Inflammatory macrophage (primary cell): ENCODE measurements at places on chromosomes 2 and 18.
A peak's percentile ranks its signal among the peaks of the same experiment; 100 is the strongest.

GRCh38 chr2:235618039-235618438 is 124.2 kb downstream of the AGAP1 start:
- DNase-seq, result no peak

- peak; percentile 63 for DNase-seq
Observed at GRCh38 chr18:80157708-80158343, 48.8 kb downstream of the ADNP2 start.

DNA sequence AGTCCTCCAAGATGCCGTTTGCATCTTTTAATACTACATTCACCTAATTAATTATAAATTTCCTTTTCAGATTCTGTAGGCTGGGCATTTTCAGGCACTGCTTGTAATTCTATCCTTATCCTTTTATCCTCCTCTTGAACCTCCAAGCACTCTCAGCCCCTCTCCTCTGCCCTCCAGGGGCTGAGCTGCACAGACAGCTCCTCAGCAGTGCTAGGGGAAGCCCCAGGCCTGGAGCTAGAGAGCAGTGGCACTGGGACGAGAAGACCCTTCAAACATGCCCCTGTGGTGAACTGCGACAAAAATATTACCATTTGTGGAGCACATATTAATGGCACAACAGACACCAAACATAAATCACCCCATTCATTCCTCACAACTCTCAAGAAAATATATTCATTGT is 32.9 kb downstream of the CFAP210 start:
- no peak for DNase-seq

GRCh38 chr2:132374551-132374950 is 42.1 kb upstream of the GPR39 start:
- DNase-seq, result no peak

GRCh38 chr18:31783059-31783458 is 22.4 kb upstream of the SLC25A52 start:
- DNase-seq, result no peak

- no peak for DNase-seq
Observed at GRCh38 chr2:126882736-126883665, 15.7 kb upstream of the TEX51 start.

DNA sequence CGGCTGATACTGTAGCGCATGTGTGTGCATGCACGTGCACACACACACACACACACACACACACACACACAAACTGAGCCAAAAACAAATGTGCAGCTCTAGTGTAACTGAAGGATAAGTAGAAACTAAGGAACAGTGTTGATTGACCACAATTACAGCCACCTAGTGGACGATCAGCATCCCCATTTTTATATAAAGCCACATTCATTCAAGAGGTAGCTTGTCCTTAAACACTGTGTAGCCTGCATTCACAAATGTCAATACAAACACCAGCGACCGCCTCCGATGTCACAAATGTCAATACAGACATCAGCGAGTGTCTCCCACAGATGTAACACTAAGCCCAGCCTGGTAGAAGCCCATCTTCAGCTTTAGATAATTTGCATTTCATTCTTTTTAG is 167.4 kb downstream of the PTGR3 start:
- DNase-seq, result peak; percentile 10

DNA sequence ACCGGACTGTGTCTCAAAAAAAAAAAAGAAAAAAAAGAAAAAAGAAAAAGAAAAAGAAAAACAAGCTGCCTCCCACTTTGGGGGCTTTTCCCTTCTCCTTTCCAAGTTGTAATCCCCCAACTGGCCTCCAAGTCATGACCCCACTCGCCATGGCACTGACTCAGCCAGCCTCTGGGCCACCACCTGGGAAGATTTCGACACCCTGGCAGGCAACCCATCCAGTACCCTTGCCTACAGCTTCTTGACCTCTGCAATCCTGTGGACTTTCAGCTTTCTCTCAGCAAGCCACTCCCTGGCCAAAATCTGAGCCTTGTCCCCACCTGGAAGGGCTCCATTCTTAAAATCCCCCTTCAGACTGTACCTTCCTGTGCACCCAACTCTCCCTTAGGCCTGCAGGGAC is 22.3 kb upstream of the FOSL2 start:
- DNase-seq, result no peak

- DNase-seq, result no peak
Observed at GRCh38 chr2:128306081-128306930, 12.4 kb downstream of the HS6ST1 start.

DNA sequence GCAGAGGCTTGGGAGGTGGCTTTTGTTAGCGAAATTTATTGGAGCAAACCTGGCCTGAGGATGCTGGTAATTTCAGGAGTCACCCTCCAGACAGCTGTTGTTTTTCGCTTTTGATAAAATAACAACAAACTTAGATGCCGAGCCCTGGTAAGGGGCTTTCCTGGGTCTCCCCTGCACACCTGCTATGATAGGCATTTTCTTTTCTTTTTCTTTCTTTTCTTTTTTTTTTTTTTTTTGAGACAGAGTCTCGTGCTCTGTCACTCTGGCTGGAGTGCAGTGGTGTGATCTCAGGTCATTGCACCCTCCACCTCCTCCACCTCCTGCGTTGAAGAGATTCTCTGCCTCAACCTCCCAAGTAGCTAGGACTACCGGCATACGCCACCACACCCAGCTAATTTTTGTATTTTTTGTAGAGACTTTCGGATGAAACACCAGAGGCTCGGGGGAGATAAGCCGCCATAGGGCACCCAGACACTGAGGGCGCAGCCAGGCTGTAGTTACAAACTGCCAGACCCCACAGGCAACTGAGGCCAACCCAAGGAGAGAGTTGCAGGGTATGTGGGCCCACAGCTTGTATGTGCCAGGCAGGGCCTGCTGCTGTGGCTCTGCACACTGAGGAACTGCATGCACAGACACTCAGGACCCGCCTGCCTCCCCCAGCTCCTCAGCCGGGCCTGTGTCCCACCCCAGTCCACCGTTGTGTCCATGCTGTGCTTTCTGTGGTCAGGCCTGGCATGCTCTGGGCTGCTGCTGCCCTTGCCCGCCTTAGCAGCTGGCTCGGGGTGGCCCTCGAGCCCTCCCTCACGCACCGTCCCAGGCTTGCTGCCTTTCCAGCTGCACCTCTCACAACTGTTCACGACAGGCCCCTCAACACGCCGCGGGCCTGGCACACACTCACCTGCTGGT is 3.9 kb downstream of the GYPC start:
- no peak for DNase-seq

DNA sequence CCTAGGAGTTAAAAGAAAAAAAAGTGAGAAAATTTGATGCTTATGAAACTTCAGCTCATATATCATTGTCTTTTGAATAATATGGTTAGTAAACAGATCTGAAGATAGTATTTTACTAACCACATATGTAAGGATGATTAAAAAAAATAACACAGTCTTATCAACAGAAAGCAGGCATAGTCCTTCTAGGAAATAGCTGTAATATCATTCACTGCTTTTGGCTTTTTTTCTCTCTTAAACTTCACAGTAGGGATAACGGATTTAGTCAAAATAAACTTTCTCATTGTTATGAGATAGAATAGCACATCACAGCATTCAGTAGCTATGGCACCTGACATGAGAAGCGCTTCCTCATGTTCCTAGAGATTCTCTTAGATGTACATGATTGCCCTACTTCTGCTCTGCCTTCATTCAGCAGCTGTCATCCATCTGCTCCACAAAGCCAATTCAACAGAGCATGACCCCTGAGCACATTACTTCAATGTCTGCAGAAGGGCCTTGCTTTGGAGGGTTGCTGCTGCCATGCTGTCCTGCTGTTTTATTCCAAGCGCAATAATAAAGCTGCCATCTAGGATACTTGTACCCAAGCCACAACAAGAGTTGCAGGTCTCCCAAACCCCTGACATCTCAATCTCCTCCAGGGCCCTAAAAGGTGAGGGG is 67.0 kb downstream of the TTC21B start:
- no peak for DNase-seq

DNA sequence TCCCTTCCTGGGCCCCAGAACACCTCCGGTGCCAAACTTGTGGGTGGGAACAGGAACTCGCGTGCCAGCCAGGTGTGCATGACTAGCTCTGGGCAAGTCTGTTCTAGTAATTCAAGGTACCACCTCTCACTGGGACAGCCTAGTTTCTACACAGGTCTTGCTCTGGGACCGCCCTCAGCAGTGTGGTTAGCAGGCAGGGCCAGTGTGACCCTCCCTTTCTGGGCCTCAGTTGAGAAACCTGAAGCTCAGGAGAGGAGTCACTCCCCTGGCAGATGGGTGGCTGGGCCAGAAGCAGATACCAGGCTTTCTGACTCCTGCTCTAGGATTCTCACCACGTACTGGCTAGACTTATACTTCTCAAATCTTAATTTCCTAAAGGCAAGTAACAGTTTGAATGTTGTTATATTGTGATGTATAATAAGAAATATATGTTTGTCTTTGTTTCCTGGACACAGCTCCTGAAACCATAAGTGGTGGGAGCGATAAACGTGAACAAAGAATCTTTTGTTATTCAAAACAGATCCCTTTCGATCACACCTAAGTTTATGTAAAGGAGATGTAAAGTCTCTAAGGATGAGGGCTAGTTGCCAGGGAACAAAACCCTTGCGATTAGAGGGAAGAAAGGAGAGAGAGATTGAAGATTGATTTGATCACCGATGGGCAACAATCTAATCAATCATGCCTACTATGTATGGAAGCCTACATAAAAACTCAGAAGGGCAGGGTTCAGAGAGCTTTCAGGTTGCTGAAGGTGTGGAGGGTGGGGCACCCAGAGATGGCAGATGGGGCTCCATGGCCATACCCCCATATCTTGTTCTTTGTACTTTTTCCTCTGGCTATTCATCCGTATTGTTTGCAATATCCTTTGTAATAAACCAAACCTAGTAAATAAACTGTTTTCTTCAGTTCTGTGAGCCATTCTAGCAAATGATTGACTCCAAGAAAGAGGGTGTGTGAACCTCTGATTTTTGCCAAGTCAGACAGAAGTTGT is 952 bp upstream of the UGT1A6 start:
- DNase-seq, result no peak

- no peak for DNase-seq
Observed at GRCh38 chr18:42100911-42101310, 145.9 kb downstream of the PIK3C3 start.

DNA sequence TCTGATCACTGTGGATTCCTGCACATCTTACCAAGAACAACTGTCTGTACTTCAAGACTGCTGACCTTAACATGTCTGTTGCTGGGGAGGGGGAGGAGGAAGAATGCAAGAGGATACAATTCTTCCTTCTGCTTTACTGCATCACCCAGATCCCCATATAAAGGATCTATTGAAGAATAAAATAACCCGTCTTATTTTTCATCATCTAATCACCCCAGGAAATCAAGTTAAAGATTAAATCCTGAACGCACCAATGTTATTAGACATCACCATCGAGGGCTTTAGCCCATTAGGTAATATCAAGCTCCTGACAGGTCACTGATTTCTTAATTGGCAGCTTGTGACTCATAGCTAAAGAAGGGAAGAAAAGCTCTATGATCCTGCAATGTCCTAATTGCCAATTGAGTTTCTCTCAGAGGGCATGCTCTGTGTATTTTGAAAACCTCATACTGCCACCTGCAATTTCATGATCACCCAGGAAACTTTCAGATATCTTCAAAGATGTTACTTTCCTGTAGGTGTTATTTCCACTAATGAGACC is 75.4 kb upstream of the KCNE4 start:
- peak; percentile 22 for DNase-seq

- DNase-seq, result no peak
Observed at GRCh38 chr18:78838183-78838582, 141.4 kb upstream of the SALL3 start.

- DNase-seq, result peak; percentile 30
Observed at GRCh38 chr2:174704061-174704460, 60.2 kb downstream of the CHRNA1 start.

- DNase-seq, result no peak
Observed at GRCh38 chr2:213121690-213122089, 29.7 kb downstream of the IKZF2 start.

GRCh38 chr2:25340181-25340921 is 1.4 kb downstream of the DNMT3A start:
- DNase-seq, result no peak

GRCh38 chr2:190404487-190404886 is 3.7 kb upstream of the MFSD6 start:
- DNase-seq, result peak; percentile 54

- DNase-seq, result peak; percentile 8
Observed at GRCh38 chr2:63023444-63023843, 27.2 kb upstream of the OTX1 start.
